M059J (cell line): ENCODE measurements at places on chromosomes 2 and 18. TPM values are rescaled to one million over a fixed set of nuclear protein-coding genes. Genes with fewer than 3 reads are reported as not detected.
A peak's percentile ranks its signal among the peaks of the same experiment; 100 is the strongest.

Gene TLX2
- 0.10 and 0.34 TPM in 2 replicates for total RNA-seq

DNA sequence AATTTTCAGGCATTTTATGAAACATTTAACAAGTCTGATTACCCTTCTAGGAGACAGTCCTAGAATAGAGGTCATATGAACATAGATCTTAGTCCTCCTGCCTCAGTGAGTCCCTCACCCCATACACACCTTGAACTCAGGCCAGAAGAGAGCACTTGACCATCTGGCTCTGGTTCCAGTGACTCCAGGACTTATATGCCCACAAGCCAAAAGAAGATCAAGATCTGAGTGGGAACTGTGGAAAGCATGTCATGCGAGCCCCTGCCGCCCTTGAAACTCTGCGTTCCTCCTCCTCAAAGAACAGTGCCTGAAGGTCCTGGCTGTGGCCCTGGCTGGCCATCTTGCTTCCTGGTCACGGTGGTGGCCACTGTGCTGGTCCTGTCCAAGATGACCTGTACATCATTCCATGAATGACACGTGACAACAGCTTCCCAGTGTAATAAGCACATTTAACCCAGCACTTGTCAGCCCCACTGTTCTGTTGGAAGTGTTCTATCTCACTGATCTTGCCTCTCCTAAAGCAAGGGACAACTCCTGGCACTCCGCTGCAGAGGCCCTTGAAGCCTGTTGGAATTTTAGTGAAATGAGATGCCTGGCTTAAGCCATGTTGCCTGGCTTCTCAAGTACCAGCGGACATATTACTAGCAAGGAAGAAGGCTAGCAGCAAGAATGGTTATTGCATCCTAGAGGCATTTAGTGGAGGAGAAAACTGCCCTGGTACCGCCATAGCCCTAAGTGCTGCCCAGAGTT lies 17.6 kb downstream of the TTC32 start:
- DNase-seq = no peak

Gene SEPTIN10
- total RNA-seq = 47.0 and 74.5 TPM in 2 replicates

- DNase-seq = peak; percentile 46
Measured at GRCh38 chr2:37894601-37895000, 30.5 kb upstream of the RMDN2 start.

- DNase-seq = peak; percentile 24
Measured at GRCh38 chr2:168528469-168528868, 72.4 kb downstream of the CERS6 start.

GRCh38 chr2:53740170-53740569 lies 27.4 kb upstream of the CHAC2 start:
- peak; percentile 43 for DNase-seq

DNA sequence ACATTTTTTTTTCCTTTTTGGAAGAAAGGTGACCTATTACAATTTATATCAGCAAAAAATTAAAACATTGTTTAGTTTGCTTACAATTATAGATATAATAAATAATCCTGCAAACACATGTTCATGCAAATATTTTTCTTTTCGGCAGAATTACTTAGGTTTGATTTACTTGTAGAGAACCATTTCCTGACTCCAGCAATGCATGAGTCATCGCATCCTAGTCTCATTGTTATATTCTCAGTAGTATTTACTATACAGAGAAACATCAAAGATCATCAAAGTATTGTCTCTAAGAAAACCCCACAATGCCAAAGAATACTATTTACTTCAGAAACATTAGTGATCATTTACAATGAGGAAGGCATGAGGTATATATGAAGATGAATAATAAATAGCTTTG lies 40.4 kb upstream of the MTIF2 start:
- DNase-seq = peak; percentile 65

Gene B3GNT7
- total RNA-seq = 0.17 and 0.57 TPM in 2 replicates

DNA sequence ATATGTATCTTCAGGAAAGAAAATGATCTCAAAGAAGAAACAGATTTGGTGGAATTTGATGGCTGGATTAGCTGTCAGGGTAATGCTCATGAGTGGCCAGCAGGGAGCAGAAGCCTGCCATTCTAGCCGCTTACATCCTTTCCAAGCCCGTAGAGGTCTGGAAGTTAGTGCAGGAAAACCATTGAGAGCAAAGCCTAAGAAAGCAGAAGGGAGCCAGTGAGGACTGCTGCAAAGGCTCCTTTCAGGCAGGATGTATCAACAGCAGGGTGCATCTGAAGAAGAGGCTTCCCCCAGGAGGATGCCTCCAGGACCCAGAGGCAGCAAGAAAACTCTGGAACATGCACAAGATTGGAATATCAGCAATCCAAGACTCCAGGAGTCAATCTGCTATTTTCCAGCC lies 22.9 kb upstream of the LBH start:
- peak; percentile 66 for DNase-seq

DNA sequence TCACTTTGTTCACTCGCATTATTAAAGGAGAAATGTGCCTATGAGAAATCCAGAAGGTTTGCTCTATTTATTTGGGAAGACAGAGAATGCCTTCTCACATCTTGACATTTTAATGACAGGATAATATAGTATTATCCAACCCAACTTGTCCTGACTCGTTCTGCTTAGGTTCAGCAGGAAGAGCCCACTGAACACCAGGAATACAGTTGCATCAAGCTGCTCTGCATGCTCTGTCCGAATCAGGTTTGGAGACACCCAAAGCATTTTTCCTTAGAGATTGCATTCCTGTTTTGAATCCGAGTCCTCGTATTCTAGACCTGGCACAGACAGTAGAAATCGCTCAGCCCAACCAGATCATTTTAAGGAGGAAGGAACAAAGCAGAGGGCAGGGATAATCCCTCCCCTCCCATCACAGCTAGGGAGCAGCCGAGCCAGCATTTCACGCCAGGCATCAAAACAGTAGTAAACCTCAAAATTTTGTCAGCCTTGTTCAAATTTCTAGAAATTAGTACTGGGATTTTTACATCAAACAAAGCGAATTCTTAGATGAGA lies 837.4 kb upstream of the ID2 start:
- no peak for DNase-seq

- DNase-seq = no peak
Measured at GRCh38 chr2:239220341-239220740, 180.5 kb downstream of the HDAC4 start.

GRCh38 chr18:25459814-25460213 lies 107.8 kb upstream of the ZNF521 start:
- DNase-seq = no peak

- no peak for DNase-seq
Measured at GRCh38 chr2:240465268-240465764, 29.9 kb downstream of the GPC1 start.

- no peak for DNase-seq
Measured at GRCh38 chr2:238643400-238643907, 204.4 kb upstream of the TWIST2 start.

Gene ELP2
- total RNA-seq = 58.1 and 63.9 TPM in 2 replicates

Gene CCDC85A
- 10.2 and 23.3 TPM in 2 replicates for total RNA-seq

- DNase-seq = no peak
Measured at GRCh38 chr2:172328103-172328841, 99.1 kb upstream of the ITGA6 start.

DNA sequence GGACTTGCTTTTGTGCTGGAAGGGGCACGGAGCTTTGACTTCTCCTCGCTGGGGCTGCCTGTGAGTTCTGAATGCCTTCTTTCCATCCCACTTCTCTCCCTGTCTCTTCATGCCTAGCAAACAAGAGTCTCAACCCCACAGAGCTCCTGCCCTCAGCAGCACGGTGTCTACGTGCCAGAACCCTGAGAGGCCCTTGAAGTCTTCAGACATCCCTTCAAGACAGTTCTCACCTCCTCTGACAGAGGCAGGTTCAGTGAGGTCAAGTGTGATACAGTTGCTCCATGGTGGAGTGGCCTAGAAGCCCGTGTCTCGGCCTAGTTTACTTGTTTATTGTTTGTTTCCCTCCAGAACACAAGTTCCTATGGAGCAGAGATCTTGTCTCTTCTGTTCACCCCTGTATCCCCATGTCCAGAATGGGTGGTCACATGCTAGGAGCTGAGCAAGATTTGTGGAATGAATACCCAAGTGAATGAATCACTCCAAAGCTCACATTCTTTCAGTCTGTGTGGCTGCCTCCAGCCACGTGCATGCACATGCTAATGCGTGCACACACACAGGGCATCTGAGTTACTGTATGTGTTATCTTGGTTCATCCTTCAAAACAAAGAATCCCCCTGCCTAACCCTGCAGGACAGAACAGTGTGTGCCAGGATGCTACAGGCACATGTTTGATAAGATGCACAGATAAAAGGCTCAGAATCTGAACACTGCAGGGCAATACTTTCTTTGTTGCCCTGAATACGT lies 391.6 kb downstream of the NBAS start:
- peak; percentile 94 for DNase-seq

Gene PLEKHM3
- 3.1 and 5.3 TPM in 2 replicates for total RNA-seq

Gene STPG4
- 1.0 TPM in 1 of 2 replicates, not detected in the other for total RNA-seq

- no peak for DNase-seq
Measured at GRCh38 chr2:195572895-195573683, 83.9 kb upstream of the SLC39A10 start.

DNA sequence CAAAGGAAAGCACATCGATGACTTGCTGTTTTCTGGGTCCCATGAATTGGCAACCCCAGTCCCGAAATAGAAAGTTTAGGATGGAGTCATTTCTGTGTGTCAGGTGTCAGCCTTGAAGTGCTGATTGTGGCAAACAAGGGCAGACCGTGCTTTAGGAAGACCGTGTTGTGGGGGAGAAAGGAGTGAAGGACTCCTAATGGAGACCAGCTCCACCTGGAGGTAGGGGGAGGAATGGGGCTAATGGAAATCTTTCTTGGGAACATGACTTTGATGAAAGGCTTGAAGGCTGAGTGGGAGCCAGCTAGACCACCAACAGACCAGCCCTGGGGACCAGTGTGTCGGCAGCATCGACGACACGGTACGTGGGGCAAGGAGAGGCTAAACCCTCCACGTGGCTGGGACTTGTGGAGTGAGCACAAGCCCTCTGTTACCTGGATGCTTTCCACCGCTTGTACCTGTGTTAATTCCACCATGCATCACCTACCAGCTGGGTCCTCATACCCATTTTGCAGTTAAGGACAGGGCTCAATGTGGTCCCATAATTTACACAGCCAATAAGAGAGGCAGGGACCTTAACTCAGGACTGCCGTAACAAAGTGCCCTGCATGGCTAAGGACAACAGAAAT lies 104.2 kb downstream of the SH3BP4 start:
- DNase-seq = peak; percentile 52

GRCh38 chr2:192373221-192373620 lies 178.5 kb upstream of the TMEFF2 start:
- no peak for DNase-seq

GRCh38 chr2:45121236-45121927 lies 112.1 kb upstream of the SIX2 start:
- DNase-seq = peak; percentile 48

Gene SRSF7
- total RNA-seq = 158 and 243 TPM in 2 replicates

- peak; percentile 80 for DNase-seq
Measured at GRCh38 chr2:66789741-66790140, 354.8 kb downstream of the MEIS1 start.

GRCh38 chr2:170229125-170229524 lies 51.2 kb downstream of the MYO3B start:
- DNase-seq = no peak

- DNase-seq = no peak
Measured at GRCh38 chr18:70636991-70637390, 348.1 kb downstream of the SOCS6 start.

DNA sequence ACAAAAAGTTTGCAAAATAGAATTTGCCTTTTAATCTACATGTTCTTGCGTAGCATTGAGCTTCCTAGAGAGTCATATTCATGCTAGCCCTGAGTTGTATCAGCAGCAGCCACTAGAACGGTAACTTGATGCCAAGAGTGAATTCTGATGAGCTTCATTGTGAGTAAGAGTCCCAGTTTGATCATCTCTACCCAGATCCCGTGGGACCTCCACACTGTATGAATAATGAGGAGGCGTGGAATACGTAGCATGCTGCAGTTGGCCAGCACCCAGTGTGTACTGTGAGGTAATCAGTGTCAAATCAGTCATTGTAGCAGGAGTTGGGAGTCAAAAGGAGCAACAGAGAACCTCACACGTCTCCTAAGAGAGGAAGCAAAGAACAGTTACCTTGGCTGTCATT lies 197.9 kb downstream of the NEDD4L start:
- peak; percentile 67 for DNase-seq

DNA sequence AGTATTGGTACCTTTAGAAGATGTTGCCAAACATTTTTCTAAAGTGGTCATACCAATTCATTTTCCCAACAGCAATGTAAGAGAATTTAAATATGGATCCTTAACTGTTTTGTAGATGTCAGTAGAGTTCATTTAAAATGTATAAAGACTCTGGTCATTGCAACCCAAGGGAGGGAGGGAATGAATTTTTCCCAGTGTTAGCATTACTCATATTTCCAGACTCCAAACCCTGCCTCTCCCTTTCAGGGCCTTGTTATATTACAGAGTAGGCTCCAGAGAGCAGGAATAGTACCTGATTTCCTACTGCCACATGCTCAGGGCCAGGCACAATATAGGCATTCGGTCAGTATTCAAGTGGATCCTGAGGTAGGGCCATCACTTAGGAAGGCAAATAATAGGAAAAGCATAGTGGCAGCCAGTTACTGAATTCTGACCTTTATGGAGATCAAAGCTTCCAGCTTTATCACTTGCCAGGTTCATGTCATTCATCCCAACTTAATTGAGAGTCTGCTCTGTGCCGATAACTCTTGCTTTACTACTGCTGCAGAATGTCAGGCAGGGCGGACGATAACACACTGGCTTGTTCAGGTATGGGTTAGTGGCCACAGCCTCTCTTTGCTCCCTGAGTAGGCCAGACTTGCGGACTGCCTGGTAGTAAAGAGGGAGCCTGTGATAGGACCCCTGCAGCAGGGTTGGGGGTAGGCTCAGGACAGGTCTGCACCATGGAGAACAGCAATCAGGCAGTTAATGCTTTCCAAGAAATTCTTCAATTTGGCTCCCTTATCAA lies 75.3 kb downstream of the OSBPL6 start:
- no peak for DNase-seq

GRCh38 chr2:239695728-239696240 lies 295.0 kb upstream of the HDAC4 start:
- no peak for DNase-seq

Gene SLC38A11
- total RNA-seq = 0.44 and 0.62 TPM in 2 replicates

DNA sequence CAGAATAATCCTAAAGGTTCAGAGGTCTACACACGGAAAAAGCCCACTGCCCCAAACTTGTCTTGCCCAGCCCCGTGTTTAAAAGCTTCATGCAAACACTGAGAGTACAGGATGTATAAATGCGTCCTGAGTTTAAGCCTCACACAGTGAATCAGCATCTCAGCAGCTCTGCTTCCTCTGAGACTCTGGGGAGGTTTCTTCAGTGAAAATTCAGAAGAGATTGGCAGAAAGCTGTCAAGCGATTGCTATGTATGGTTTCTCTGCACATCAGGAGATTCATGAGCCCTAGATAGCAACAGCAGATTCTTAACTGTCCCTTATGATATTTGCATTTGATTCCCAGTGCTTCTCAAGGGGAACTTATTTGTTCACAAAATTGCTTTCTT lies 27.1 kb downstream of the CRACDL start:
- no peak for DNase-seq

- no peak for DNase-seq
Measured at GRCh38 chr2:16392647-16393499, 272.8 kb downstream of the CYRIA start.

- peak; percentile 22 for DNase-seq
Measured at GRCh38 chr18:68713796-68714195, 1.1 kb downstream of the TMX3 start.
